ENCODE measurements at places on chromosomes 6 and 20.

DNA sequence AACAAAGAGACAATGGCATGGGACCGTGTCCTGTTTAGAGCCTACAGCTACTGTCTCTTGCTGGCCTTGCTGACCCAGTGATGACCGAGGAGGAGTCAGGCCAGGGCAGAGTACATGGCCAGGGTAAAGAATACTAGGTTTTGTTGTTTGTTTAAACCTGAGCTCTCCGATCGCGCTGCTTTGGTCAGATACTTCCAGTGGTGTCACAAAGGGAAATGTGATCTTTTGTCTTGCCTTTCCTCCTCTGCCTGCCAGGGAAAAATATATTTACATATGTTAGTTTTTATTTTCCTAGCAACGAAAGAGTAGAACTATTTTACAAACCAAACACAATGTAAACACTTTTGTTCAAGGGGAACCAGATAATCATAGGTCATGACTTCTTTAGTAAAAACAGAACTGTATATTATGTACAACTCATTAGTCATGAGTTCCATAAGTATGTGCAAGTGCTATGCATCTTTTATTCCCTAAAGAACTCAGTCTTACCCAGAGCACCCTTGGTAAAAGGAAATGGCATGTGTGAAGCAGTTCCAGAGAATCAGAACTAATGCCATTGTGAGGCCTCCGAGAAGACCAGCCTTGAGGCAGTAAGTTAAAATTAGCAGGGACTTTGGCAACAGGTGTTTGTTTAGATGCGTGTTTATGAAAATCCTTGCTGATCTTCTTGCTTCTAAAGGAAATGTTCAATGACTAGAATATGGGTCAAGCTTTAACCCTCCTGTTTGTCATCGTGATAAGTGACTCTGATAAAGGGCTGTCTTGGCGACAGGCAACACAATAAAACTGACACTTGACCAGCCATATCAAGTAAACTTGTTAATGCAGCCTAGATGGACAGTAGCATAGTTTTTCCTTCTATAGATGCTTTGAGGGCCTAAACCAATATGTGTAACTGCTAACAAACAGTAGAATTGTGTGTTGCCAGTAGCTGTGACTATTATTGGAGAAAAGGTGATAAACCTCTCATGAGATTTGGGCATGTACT, 204.6 kb downstream of the NKAIN2 start:
- DNase-seq = no peak

DNA sequence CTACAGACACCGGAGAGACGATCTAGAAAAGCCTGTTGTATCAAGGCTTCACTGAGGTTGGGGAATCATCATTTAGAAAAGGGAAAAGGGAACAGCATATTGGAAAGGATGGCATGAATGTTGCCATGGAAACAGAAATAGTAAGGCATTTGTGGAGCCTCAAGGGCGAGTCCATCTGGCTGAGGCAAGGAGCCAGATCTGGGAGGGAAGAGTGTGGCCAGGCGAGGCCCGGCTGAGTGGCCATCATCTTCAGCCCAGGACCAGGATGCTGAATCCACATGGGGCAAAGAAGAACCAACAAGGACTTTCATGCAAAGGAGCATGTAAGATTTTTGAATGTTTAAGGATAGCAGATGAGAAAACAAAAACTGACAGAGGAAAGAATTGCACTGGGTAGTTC, 85.8 kb downstream of the MAP3K5 start:
- DNase-seq = no peak

GRCh38 chr6:53263917-53264316, 84.8 kb downstream of the ELOVL5 start:
- no peak for DNase-seq

DNA sequence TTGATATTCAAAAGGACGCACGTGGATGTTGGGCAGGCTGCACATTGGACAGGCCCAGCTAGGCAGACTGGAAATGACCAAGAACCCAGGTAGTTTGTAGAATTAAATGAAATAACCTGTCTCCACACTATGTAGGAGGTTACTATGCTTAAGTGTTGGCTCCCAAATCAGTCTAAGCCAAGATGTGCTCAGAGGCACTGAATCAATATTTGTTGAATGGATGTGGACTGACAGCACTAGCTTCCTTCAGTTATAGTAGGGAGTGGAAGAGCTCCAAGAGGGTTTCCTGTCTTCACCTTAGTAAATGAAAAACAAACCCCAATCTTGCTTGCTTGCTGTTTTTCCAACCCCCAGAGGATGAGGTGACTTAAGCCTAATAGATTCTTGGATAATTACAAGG, 180.5 kb downstream of the JARID2 start:
- no peak for DNase-seq

GRCh38 chr6:164346631-164347030, 932.1 kb downstream of the QKI start:
- DNase-seq = no peak

DNA sequence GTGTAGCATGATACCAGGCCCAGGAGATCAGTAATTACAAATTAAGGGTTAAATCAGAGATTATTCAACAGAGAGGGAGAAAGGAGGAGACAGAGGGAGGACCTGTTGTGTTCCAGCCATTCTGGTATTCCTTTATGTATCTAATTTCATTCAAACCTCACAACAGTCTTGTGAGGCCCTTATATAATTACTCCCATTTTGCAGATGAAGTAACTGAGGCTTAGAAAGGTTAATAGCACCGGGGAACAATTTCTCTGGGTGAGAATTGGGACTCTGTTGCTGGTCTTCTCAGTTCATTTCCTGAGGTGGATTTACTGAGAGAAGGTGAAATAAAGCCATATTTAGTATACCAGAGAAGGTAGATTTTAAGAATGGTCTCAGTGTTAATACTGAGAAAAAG, 66.6 kb downstream of the C6orf52 start:
- DNase-seq = no peak

- no peak for DNase-seq
Observed at GRCh38 chr6:169898788-169899480, 147.5 kb downstream of the ERMARD start.

- DNase-seq = no peak
Observed at GRCh38 chr6:159831373-159831679, 31.2 kb downstream of the PNLDC1 start.

DNA sequence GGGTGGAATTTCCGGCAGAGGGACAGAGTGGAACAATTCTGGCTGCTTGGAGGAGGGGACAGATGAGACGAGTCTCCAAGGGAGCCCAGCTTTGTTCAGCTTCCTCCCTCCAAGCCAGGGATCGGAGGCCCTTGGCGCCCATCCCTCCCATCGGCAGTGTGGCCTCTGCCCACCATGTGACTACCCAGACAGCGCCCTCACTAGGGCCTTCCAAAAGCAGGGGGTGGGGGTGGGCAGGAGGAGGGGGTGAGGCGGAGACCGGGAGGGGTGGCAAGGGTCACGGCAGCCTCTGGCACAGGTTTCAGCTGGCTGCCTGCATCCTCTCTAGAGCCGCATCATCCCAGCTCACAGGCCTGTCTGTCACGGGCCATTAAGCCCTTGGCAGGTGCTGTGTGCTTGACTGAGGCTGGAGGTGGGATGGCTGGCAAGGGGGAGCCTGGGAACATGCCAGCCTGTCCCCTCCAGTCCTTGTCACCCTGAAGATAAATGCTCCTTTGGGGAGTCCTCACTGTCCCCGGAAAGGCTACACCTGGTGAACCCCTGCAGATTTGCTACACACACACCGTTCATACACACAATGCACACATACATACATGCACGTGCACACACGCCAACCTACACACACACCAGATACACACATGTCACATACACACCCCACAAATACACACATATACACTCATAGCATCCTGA, 6.2 kb upstream of the FGD2 start:
- DNase-seq = peak; percentile 84

DNA sequence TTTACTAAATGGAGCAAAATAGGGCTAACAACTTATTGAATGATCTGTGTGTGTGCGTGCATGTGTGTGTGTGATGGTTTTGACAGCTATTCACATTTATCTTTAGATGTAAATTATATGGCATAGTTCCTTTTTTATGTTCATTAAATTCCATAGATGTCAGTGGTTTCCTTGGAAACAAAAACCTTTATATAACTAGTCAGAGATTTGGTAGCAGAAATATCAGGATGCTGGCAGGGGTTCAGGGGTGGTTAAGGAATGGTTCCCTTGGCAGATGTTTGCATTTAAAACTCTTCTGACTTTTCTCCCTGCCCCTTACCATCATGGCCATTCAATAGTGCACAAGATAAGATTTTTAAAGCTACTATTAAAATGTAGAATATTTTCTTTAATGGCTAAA, 256.6 kb downstream of the PLCB1 start:
- no peak for DNase-seq

- DNase-seq = no peak
Observed at GRCh38 chr6:25155211-25155610, 124.0 kb upstream of the CARMIL1 start.

- DNase-seq = no peak
Observed at GRCh38 chr6:106122306-106122918, 36.3 kb downstream of the PRDM1 start.

GRCh38 chr6:28167068-28167467, 25.4 kb downstream of the ZKSCAN8 start:
- DNase-seq = no peak

GRCh38 chr6:52566853-52567279, 10.0 kb downstream of the TRAM2 start:
- no peak for DNase-seq

DNA sequence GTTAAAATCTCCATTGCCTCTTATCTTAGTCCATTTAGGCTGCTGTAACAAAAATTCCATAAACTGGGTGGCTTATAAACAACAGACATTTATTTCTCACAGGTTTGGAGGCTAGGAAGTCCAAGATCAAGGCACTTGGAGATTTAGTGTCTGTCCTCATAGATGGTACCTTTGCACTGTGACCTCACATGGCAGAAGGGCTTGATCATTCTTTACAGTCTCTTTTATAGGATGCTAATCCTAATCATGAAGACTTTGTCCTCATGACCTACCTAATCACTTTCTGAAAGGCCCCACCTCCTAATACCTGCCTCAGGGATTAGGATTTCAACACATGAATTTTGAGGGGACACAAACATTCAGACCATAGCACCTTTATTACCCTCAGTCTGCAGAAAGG, 6.6 kb downstream of the GLO1 start:
- no peak for DNase-seq

DNA sequence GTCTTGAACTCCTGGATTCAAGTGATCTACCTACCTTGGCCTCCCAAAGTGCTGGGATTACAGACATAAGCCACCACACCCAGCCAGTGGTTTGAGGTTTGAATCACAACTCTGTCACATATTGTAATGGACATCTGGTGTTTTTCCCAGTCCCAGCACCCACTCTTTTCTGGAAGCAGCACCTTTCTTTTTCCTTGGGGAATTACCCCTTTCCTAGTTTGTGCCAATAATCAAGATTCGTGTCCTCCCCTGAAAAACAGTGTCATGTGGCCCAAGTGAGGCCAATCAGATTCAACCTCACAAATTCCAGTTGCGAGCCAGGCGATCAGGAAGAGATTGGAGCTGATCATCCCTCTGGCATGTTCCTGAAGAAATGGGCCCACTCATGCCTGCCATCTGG, 71.7 kb upstream of the SGK1 start:
- DNase-seq = peak; percentile 27

GRCh38 chr20:33828326-33828844, 17.2 kb downstream of the CHMP4B start:
- no peak for DNase-seq

DNA sequence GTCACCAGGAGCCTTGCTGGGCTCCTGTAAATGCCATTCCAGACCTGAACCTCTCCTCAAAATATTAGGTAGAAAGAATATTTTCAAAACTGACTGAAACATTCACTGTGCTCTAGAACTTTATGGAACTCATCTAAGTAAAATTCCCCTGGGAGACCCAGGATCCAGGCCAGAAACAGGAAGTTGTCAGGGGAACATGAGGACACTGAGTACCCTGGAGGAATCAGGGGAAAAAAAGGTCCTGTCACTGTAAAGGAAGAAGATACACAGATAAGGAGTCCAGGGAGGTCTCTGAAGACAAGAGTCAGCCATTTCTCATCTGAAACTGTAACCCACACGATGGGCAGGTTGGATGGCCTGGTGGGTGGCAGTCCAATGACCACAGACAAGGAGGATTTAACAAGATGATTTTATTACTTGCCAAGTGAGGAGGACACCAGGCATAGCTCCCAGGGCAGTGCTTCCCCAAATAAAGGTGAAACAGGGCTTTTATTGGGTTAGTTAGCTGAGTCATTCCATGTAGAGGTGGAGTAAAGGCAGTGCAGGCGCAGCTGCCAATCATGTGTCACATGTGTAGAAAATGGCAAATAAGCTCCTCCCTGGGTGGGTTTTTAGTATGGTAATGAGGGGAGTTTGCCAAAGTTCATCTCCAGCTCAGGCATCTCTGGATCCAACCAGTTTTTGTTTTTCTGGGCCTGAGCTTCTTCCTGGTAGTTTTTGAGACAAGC, 138.5 kb downstream of the RCAN2 start:
- DNase-seq = no peak

GRCh38 chr20:25220021-25220730, 24.7 kb downstream of the ENTPD6 start:
- peak; percentile 73 for DNase-seq

DNA sequence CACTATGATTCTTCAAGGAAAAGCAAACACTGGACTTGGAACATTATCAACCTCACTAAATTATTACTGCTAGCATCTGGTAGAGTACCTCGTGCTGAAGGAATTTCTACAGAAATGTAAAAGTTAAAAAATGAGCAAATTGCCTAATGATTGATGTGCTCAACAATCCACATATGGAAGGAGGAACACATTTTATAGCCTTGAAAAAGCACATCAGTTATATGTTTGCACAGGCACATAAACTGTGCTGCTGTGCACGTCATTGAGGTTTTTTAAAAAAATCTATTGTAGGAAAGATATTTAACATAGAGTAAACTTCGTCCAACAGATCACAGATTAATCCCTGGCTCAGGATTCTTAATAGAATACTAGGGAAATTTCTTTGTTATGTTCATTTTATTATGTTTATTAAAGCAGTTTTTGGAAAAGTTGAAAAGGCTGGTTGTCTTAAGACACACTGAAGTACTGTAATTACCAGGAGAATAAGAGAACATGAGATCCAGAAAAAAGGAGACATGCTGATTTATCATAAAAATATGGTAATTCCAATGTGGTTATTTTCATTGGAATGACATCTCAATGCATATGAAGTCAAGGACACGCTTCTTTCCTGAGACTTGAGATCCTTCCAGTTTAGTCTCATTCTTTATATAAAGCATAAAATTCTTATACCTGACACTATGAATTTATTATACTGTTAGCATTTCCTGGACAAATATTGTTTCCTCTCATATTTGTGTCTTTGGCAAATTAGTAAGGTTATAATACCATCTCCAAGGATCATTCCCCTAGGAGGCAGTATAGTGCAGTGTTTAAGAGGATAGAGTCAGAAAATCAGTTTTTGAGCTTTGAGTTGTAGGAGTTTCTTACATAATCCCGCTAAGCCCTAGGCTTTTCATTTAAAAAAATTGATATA, 511.1 kb downstream of the TENT5A start:
- no peak for DNase-seq

- no peak for DNase-seq
Observed at GRCh38 chr6:43743682-43744381, 26.2 kb upstream of the VEGFA start.

DNA sequence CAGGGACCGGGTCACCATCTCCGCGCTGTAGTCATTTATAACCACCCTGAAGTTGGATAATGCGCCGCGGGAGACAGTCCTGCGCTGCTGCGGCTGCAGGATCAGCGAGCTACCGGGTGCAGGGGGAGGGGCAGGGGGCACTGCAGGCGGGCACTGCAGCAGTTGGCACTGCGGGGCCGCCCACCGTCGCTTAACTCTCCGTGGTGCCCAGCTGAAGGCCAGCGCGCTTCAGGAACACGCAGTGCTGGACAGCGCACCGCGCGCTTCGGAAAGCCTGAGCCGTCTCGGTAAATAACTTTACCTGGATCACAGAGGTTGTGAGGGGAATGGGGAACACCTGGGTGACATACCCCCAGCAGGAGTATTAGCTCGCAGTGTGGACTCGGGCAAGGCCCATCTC, 12.4 kb upstream of the LRFN2 start:
- no peak for DNase-seq
